ENCODE measurements at places on chromosomes 12 and 14.

GRCh38 chr12:67085699-67086098, 183.5 kb upstream of the CAND1 start:
- DNase-seq = peak; percentile 58

DNA sequence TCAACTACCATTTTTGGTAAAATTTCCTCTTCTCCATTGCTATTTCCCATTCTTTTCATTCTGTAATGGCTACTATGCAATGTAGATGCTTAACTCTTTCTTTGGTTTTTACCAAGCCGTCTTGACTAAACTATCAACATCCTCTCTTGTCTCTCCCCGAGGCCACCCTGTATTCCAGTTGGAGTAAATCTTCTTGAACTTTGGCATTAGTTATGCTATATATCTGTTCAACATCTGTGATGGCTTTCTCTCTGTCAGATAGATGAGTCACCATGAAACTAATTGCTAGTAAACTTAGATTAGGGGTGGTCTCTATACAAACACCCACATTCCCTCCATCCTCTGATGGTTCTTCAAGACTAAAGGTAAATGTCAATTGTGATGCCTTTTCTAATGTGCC, 63.4 kb downstream of the LMO3 start:
- DNase-seq = no peak

- DNase-seq = peak; percentile 77
These were observed 93.0 kb downstream of the PLEKHA5 start for GRCh38 chr12:19222558-19222957.

DNA sequence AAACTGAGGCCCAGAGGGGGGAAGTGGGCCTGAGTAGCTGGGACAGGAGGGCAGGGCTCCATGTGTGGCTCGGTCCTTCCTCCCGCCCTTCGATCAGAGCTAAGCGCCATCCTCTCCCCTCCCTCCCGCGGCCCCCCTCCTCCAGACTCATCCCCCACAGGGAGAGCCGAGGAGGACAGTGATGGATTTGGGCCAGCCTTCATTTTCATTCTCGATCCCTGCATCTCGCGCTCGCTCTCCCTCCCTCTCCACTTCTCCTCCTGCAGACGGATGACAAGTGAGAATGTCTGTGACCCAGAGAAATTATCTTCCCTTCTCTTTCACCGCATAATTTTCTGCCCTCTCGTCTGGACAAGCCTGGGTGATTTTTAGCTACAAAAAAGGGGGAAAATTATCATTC, 183.3 kb downstream of the RBM19 start:
- DNase-seq = no peak

- DNase-seq = no peak
These were observed 451.2 kb downstream of the RPS29 start for GRCh38 chr14:49134940-49135339.

- DNase-seq = no peak
These were observed 5.1 kb downstream of the ADCY4 start for GRCh38 chr14:24329736-24330135.

- DNase-seq = no peak
These were observed 27.1 kb downstream of the STK38L start for GRCh38 chr12:27271206-27271605.

DNA sequence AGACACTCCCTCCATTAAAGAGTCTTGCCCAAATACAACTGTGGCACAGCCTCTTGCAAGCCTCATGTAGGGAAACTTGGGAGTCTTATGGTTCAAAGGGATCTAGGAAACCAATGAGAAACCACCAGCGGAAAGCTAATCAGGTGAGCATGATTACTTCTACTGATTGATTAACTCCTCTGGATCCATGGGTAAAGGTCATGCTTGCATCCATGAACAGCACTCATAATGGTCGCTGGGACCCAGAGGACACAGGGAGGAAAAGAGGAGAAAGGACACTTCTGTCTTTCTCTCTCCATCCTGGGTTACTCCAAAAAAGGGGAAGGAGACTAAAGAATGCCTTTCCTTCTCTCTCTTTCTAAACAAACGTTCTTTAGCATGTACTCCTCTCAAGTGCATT, 1397.2 kb downstream of the LRFN5 start:
- no peak for DNase-seq

DNA sequence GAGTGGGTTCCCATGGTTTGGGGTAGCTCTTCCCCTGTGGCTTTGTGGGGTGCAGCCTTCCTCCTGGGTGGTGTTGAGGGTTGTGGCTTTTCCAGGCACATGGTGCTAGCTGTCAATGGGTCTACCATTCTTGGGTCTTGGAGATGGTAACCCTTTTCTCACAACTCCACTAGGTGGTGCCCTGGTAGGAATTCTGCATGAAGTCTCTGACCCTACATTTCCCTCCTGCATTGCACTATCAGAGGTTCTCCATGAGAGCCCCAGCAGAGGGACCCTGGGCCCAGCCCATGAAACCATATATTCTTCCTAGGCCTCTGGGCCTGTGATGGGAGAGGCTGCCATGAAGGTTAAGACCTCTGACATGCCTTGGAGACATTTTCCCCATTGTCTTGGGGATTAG, 1093.3 kb downstream of the SLC16A7 start:
- no peak for DNase-seq

DNA sequence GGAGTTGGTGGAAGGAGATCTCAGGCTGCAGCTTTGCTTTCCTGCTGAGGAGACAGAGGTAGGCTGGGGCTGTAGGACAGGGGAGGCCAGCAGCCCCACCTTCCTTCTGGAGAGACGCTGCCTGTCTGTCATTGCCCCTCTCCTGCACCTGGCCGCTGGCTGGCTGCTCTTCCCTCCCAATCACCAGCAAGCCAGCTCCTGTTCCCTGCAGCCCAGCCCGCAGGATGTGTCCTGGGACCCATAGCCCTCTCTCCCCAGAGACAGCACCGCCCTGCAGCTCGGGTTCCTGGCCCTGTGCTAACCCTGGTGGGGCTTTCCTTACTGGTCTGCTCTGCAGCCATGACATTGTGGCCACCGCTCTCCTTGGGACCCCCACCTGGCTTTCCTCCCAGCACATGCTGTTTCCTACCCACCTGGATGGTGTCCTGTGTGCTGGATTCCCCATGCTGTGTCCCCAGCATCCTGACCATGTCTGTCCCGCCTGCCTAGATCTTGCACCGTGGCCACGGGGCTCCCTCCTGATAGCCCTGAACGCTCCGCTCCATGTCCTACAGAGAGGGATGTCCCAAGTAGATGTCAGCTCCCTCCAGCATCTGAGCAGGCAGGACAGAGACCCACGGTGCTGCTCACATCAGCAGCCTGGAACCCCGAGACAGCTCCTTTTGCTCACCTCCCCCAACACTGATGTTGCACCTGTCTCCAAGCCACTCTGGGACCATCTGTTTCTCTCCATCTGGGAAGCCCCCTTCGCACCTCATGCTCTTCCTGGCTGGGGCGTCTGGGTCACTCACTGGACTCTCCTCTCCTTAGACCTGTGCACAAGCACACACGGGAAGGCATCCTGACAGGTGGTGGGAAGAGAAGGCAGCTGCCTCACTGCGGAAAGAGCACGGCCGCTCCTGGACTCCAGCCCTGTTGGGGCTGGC, 1.1 kb upstream of the MTA1 start:
- no peak for DNase-seq

DNA sequence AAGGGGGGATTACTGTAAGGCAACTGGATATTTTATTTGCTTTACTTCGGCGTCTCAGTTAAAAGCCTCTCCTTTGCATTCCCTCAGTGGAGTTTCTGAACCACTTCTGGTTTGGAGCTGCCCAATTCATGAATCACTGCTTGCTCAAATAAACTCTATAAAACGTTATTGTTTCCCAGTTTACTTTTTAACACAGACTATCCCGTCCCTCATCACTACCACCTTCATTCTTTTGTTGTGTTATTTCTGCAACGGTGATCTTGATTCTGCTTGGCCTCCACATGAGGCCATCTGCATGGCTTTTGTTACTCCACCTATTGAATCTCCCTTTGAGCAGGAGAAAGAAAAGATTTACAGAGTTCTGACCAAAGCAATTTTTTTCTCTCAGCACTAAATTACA, 104.0 kb upstream of the PLEKHA5 start:
- peak; percentile 21 for DNase-seq

GRCh38 chr12:58880639-58881038, 39.7 kb downstream of the LRIG3 start:
- no peak for DNase-seq

GRCh38 chr14:95877633-95878032, 1.0 kb downstream of the TUNAR start:
- no peak for DNase-seq

- DNase-seq = no peak
These were observed 70.1 kb downstream of the PRKD1 start for GRCh38 chr14:29857551-29857950.

- DNase-seq = no peak
These were observed 95.3 kb downstream of the FGD4 start for GRCh38 chr12:32494656-32495055.

- DNase-seq = peak; percentile 28
These were observed 17.7 kb downstream of the C12orf71 start for GRCh38 chr12:27064397-27065342.

DNA sequence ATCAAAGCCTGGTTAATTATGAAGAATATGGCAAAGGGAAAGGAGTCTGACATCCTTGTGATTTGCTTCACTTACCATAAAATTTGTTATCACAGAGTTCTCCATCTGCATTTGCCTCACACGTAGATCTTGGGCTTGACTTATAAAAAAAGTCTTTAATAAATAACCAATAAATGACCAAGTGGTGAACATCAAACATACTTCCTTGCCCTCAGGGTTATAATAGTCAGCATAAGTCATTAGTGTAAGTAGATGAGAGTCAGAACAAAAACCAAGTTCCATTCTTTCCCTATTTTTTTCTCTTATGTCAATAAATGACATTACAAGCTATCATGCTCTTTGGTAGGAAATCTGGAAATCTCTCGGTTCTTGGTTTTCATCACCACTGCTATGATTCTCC, 635.4 kb upstream of the ATXN7L3B start:
- peak; percentile 79 for DNase-seq

DNA sequence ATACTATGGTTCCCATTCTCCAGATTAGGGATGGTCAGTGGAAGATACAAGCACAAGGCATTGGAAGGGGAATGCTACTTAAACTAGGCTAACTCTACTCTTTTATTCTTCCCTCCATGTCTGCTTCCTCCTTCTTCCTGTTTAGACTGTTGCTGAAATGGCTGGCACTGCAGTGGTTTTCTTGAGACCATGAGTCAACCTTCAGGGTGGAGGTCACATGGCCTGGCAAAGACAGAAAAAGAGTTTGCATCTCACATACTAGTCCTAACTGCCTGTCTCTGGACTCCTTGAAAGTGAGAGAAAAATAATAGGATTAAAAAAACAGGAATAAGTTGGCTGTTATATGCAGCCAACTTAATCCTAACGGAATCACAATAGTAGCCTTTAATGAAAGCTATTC, 37.0 kb downstream of the ALDH1L2 start:
- no peak for DNase-seq

DNA sequence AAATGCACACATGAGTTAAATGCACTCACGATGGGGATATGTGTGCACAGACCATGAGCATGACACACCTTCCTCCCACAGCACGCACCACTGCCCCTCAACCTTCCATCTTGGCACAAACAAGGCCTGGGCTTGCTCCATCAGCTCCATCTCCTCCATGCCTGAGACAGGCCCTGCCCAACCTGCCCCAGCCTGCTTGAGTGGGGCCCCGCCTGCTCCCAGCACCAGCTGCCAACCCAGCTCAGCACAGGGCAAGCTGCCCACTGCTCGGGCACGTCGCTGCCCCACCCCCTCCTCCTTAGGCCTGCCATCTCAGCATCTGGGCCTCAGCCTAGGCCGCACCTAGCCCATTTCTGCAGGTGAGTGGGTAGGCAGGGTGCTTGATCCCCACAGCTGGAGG, 27.6 kb upstream of the KRT78 start:
- peak; percentile 82 for DNase-seq

- DNase-seq = no peak
These were observed 57.8 kb upstream of the NAP1L1 start for GRCh38 chr12:76142305-76142704.

DNA sequence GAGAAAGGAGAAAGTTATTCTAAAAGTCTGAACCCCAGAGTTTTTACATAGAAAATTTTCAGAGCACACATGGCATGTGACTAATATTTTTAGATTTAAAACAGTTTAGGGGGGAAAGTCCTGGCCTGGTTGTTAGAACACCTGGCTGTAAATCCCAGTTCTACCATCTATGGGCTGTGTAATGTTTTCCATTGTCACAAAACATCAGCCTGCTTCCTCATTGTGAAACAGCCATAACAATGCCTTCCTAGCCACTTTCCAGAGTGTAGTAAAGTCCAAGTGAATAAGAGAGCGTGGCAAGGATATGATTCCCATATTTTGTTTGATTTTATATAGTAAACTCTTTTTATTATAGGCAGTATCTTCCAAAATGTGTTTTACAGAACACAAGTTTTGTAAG, 310.0 kb upstream of the DCN start:
- DNase-seq = no peak

DNA sequence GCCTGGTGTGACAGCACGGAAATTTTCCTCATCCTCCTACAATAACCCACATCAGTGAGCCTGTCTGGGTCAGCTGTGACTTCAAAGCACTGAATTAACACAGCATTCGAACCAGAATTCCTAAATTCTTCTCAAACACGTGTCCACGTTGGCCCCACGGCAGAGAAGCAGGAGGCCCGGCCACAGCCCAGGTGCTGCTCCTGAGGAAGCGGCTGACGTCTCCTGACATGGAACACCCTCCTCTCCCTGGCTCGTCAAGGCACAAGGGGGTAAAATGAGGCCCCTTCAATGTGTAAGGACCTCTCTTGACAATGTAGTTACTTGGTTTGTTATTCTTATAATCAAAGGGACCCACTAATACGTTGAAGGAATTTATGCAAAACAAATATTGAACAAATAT, 156.3 kb upstream of the GSC start:
- no peak for DNase-seq

GRCh38 chr12:101474711-101475386, at the start of gene SPIC:
TSS of gene SPIC (plus strand) at chr12:101475336. CDS start at chr12:101476905, 1,569 bp downstream.
- no peak for DNase-seq

Measured in kidney glomerular epithelial cell (primary cell).